ENCODE measurements at places on chromosomes 7 and 10.

DNA sequence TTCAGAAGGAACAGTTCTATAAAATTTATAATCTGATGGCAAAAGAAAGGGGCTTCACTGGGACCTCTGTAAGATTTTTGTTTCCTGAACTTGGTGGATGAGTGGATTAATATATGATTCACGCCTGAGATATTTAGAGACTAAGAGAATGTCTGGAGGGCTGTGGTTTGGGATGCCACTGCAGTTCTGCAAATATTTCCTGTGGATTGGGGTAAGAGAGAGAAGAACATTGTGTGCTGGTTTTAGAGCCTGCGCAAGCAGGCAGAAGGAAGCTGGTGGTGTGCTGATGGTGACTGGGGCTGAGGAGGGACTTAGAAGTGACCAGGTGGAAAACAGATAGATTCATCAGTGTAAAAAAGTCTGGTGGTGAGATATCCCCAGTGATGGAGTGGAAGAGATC, 87.0 kb downstream of the SUGCT start:
- DNase-seq = no peak

DNA sequence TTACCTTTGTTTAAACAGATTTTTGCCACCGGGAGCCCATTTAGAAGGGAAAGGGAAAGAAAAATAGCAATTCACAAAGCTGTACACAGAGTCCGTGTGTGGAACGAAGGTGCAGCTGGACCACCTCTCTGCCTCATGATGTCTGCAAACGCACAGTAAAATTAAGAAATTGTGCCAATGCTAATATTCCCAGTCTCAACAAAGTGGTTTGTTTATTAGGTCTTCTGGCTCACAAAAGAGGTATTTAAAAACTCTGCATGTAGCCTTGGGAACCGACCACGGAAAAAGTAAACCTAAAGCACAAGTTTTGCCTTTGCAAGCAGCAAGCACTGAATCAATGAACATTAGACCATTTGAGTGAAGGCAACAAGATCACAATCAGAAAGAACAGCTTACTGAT, 57.7 kb downstream of the CREB3L2 start:
- DNase-seq = no peak

GRCh38 chr7:99601656-99602310, 3.7 kb downstream of the TMEM225B start:
- DNase-seq = peak; percentile 62

DNA sequence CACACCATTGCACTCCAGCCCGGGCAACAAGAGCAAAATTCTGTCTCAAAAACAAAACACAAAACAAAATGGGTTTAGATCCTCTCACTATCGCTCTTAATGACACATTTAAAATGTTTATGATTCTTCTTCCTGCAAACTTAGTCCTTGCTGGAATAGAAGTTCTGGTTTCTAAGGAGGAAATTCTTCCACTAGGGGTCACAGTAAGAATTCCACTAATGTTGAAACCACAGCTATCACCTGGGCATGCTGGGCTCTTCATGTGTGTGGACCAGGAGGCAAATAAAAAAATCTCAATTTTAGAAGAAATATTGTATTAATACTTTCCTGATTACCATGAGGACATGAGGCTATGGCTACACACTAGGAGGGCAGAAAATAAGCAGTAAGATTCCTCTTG, 915.8 kb downstream of the TYW1 start:
- no peak for DNase-seq

DNA sequence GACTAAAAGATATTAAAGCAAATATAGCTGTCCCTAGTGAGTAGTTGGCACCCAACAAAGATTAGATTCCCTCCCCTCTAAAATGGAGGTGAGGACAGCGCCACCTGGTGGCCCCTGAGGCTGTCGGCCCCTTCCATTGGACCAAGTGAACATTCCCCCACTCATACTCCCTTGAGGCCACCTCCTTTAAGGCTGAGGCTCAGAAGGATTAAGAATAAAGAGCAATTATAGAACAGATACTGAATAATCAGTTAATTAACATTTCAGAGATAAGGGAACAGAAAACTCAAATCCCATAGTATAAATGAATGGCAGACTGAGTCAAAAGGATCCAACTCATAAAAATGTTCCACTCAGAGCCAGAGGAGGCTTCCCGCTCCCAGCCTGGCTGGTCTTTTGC, 130.4 kb upstream of the GHITM start:
- DNase-seq = peak; percentile 37

DNA sequence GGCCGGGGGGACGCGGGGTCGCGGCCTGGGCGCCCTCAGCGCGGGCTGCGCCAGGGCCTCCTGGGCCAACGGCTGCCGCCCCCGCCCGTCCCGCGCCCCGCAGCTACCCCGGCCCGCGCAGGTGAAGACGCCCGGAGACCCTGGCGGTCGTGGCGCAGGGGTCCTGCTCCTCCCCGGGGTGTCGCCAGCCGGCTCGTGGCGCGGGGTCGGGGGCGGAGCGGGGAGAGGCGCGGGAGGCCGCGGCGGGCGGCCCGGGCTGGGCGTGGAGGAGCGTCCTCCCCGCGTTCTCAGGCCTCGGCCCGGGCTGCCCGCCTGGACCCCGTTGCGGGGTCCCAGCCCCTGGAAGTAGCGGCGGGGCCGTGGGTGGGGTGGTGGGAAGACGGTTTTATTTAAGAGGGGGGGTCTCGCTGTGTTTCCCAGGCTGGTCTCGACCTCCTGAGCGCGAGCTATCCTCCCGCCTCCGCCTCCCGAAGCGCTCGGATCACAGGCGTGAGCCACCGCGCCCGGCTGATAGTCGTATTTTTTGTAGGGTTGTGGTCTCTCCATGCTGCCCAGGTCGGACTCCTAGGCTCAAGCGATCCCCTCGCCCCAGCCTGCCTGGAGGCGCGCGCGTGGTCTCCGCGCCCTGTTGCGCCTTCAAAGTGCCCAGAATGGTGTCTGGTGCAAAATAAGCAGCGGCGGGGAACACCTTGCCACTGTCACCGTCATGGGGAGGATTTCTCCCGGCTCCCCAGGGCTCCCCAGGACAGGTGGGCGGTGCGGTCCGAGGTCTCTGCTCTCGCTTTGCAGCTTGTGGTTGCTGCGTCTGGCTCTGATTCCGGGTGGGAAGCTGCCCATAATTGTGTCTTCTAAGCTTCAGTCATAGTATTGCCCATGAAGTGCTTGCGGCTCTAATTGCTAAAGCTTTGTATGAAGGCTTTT, 15.3 kb upstream of the SUN1 start:
- no peak for DNase-seq

DNA sequence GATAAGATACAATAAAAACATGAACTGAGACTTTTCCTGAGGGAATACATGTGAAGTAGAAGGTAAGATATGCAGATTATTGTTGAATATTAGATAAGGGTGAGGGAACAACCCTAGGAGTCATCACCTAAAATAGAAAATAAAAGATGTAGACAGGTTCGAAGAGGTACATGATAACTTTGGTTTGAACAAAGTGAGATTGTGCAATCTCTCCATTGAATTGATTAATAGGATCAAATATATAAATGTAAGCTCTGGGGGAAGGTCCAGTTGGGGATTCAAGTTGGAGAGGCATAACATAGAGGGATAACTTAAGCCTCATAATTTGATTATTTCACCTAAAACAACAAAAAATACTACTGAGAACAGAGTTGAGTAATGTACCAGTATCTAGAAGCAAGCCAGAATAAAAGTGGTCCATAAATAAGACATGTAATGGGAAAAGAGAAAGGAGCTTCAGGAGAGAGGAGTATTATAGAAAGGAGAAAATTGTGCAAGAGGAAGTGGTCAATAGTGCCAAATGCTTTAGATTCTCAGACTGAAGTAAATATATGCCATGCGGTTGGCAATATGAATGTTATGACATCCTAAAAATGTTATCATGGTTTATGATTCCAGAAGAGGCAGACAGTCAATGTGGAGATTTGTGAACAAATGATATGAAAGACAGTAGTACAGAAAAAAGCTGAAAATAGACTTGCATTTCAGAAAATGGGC, 282.3 kb upstream of the CHRM2 start:
- no peak for DNase-seq

- no peak for DNase-seq
Measured at GRCh38 chr7:30159163-30159562, 24.4 kb downstream of the MTURN start.

DNA sequence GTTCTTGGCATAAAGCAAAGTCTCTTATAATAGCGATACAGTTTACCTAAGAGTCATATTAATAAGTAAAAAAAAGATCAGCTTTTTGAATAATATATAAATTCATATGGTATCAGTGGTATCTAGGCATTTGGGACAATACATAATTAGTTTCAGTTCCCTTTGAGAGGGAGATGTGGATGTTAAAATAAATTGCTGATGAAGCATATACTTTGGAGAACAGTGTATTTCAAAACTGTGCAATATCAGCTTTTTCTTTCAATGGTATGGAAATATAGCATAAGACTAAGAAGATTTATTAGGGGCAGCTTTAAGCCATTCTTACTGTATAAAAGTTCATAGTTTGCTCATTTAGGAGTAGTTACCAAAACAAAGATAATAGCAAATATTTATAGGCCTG, 35.5 kb downstream of the MDFIC start:
- no peak for DNase-seq

DNA sequence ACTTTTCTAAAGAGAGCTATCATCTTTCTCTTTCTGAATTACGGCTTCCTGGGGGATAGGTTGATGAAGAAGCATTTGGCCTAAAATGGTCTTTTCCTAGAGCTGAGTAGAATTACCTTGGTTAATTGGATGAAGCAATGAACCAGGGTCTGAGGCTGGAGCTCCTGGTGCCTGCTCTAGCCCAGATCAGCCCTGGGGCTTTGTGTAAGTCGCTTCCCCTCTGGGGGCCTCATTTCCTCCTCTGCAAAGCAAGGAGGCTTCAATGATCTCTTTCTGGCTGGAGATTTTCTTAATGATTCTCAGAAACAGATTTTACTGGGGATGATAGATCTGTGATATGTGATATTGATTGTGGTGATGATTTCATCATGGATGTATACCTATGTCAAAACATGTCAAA, 3.5 kb upstream of the CPA2 start:
- DNase-seq = no peak

GRCh38 chr7:158710651-158711102, 6.1 kb upstream of the NCAPG2 start:
- DNase-seq = no peak

- no peak for DNase-seq
Measured at GRCh38 chr10:122381680-122382079, 7.2 kb downstream of the PLEKHA1 start.
